ENCODE measurements at places on chromosomes 4 and X.

- no peak for DNase-seq
Measured at GRCh38 chr4:184620212-184620867, 28.9 kb downstream of the CASP3 start.

DNA sequence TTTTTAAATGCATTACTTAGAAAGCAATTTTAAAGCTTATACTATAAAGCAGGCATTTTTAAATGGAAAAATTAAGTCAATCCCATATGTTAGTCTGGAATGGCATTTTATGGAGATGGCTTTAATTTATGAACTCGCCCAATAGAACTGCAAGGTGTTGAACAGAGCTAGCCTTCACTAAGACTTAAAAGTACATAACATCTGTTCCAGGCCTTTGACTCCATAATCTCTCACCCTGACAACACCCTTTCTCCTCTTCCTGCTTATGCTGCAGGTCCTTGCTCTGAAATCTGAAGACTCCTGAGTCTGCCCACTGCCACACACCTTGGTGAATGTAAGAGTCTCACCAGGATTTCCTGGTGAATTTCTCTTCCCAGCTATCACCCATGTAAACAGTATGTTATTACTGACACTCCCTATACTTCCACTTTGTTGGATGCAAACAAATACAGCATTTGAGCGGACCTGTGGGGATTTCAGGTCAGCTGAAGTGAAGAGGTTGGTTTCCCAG is 17.7 kb upstream of the SLC39A8 start:
- no peak for DNase-seq

GRCh38 chrX:129760981-129761380 is 18.8 kb upstream of the SASH3 start:
- no peak for DNase-seq

DNA sequence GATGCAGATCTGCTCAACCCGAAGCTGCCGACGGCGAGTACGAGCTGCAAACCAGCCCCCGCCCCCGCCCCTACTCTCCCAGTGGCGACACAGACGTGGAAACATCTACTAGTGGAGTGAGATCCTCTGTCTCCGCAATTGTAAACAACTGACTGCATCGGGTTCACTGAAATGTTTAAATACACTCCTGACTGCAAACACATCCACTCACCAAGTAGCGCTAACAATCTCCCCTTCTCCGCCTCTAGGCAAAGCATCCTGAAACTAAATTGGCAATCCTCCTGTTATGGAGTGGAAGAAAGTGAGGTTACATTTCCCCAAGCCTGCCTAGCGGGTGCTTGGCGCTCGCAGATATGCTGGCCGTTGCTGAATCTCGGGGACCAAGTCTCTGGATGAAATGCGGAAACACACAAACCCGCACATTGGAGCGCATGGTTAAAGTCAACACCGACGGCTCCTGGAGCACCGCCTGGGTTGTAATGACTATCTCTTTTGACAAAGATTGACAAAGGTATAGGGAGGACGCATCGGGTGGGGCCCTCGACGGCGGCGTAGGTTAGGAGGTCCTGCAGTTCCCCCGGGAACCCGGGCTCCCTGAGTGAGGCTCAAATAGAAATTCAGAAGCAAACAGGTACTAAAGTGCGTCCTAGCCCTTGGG is 117.0 kb upstream of the TEX13C start:
- no peak for DNase-seq

- no peak for DNase-seq
Measured at GRCh38 chr4:134200811-134201215, 776 bp downstream of the PABPC4L start.

GRCh38 chr4:74638001-74638400 is 156.3 kb downstream of the BTC start:
- DNase-seq, result no peak

DNA sequence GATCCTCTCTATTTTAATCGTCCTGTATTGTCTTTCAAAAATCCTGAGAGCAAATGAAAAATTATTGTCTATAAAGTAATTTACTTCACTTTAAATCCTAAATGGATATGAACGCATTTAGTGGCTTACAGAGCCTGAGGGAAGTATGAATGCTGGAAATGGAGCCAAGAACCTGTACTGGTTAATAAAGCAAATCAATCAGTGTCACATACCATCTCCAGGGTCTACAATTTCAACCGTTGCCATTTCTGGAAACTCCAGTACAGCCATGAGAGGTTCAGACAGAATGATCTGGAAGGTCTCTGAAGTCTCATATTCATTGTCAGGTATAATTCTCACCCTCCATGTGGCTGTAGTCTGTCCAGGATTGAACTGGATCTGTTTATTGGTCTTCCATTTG is 76.6 kb downstream of the FREM3 start:
- no peak for DNase-seq

- no peak for DNase-seq
Measured at GRCh38 chr4:144202081-144202480, 61.6 kb upstream of the GYPA start.

GRCh38 chr4:128663325-128663724 is 146.2 kb upstream of the JADE1 start:
- DNase-seq, result no peak

- no peak for DNase-seq
Measured at GRCh38 chr4:64883087-64883807, 474.0 kb upstream of the TECRL start.

GRCh38 chr4:40559585-40560465 is 69.8 kb downstream of the RBM47 start:
- no peak for DNase-seq

DNA sequence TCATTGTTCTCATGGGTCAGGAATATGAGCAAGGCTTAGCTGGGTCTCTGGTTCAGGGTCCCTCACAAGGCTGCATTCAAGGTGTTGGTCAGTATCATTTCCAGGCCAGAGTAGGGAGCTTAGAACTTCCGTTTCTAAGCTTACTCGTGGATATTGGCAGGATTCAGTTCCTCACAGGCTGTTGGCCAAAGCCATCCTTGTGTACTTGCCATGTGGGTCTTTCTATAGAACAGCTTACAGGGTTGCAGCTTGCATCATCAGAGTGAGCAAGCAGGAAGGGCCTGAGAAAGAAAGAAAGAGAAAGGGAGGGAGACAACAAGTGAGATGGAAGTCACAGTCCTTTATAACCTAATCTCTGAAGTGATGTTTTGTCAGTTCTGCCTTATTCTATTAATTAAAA is 5.1 kb upstream of the LIMCH1 start:
- DNase-seq, result no peak

Measured in stimulated activated CD8-positive, alpha-beta memory T cell treated with anti-CD3 and anti-CD28 coated beads, Interleukin-7, amount 100 ng/mL, for 48 hours (primary cell).